GM12892 (cell line): ENCODE measurements at places on chromosomes 11 and 22.

DNA sequence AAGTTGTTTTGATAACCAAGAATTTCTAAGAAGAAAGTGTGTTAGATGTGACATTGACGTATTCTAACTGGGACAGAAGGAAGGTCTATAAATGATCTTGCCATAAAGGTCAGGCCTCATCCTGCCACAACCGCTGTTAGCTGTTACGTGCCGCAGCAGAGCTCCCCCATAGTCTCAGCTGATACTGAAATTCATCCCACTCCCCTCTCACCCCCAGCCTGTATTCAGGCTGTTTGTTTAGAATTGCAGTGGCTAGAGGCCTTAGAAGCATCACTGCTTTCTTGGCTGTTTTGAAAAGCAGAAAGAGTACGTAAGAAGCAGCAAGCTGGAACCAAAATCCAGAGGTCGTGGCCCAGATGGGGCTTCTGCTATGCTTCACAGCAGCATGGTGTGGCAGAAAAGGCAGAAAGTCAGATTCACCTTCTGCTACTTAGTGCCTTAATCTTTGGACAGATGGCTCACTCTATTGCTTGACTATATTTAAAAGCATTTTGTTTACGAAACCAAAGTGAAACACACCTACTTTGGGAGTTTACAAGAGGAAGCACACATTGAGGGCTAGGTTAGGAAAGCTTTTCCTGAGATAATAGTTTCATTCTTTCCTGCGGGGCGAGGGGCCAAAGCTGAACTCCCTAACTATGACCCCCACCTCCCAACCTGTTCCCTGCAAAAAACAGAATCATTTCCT lies 950 bp upstream of the LAYN start:
- DNase-seq, result no peak

GRCh38 chr22:45879552-45879949 lies 97.4 kb downstream of the WNT7B start:
- no peak for DNase-seq

GRCh38 chr22:41976961-41977566 lies 7.8 kb downstream of the SEPTIN3 start:
- DNase-seq, result no peak

- no peak for DNase-seq
Measured at GRCh38 chr11:16999116-16999515, 15.1 kb downstream of the PLEKHA7 start.

- no peak for DNase-seq
Measured at GRCh38 chr11:44774731-44775130, 48.0 kb downstream of the TSPAN18 start.

- DNase-seq, result no peak
Measured at GRCh38 chr22:50705851-50706351, 32.1 kb upstream of the ACR start.

GRCh38 chr11:58513747-58514367 lies 6.0 kb upstream of the OR5B21 start:
- DNase-seq, result no peak

DNA sequence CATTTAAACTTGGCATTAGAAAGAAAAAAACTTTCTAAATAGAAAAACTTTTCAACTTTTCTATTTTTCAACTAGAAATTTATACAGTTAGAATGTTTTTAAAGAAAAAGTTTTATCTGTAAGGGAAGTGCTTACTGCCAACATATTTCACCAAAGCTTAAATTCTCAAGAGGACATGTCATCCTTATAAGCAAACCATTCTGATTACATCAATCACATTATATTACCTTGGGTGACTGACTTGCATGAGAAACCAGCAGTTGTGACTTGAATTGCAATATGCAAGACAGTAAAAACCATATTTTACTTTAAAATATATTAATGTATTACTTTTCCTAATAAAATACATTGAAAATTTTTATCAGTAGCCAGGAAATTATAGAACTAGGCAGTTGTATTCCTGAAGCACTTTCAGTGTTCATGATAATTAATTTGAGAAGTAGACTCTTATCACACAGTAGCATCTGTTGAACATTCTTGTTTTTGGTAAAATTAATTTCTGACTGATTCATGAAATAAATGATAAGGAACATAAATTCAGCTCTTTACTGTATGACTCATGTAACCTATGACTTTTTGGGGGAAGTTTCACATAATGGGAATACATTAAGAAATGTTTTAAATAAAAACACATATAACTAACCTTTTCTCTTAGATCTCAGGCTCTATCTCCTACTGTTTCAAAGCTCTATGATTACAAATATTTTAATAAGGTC lies 345.0 kb upstream of the CCDC179 start:
- no peak for DNase-seq

DNA sequence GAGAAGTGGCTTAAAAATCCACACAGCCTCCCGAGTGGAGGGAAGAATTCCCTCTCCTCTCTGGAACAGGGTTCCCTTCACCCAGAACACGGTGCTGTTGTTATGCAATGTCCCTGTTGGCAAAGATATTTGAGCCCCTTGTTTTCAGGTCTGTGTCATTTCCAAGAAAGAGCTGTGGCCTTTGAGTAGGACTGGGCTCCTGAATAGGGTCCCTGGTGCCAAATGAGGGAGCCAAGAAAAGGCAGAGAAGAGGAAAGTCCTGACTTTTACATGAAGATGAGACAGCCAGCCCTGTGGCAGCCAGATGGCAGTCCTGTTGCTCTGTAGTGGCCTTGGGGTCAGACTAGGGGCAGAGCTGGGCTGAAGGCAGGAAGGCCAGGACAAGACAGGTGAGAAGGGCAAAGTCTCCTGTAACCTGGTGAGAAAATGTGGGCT lies 51.2 kb upstream of the ELF5 start:
- DNase-seq, result no peak

GRCh38 chr11:107792049-107792443 lies 66.5 kb downstream of the SLC35F2 start:
- no peak for DNase-seq

DNA sequence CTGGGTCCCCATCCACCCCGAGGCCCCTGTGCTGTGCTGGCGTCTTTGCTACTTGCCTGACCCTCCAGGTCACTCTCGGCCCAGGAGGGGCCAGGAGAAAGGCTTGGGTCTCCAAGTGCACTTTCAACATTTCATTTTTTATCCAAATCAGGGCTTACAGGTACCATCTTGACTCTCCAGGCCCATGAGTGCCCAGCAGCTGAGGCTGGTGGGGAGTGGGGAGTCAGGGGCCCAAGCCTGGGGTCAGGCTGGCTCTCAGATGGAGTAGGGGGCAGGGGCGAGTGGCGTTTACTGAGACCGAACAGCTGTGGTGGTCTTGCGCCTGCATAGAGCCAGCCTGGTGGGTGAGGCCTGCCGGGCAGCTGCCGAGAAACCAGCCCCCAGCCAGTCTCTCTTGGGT lies 61.6 kb downstream of the MPPED1 start:
- no peak for DNase-seq

DNA sequence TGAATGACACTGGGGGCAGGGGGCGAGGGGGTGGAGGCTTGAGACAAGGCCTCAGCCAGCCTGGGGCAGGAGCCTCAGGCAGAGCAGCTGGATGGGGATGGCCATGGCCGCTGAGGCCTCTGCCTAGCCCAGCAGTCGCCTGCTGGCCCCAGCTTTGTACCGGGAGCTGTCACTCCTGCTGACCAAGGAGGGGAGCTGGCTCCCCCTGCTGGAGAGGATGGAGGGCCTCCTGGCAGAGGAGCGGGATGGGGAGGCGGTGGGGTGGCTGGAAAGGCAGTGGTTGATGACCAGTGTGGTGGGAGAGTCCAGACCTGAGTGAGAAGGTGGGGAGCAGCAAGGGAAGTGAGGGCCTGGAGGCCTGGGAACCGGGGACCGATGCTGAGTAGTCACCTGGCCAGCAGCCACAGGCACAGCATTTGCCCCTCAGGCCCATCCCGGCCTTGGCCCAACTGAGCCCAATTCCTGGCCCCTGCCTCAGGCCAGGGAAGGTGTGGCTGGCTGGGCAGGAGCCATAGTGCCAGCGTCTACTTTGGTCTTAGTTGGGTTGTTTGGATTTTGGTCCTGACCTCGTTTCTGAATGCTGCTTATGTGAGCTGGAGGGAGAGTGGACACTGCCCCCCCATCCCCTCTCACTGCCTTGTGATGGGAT lies 6.0 kb upstream of the SUSD2 start:
- DNase-seq, result peak; percentile 72

GRCh38 chr11:70365544-70365927 lies 32.8 kb upstream of the CTTN start:
- DNase-seq, result no peak

DNA sequence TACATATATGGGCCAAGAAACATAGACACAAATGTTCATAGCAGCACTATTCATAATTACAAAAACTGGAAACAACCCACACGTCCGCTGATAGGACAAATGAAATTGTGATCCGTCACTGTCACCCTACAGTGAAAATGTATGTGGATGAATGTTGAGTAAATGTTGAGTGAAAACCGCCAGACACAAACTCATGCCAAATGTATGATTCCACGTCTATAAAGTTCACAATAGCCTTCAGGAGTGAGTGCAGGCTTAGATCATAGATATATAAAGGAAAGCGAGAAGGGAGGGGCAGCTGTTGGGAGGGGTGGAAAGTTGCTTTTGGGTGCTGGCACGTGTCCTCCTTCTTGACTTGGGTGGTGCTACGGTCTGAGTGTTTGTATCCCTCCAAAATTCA lies 33.6 kb downstream of the DBX1 start:
- no peak for DNase-seq

GRCh38 chr22:48428631-48429371 lies 1398.9 kb downstream of the BRD1 start:
- DNase-seq, result no peak

DNA sequence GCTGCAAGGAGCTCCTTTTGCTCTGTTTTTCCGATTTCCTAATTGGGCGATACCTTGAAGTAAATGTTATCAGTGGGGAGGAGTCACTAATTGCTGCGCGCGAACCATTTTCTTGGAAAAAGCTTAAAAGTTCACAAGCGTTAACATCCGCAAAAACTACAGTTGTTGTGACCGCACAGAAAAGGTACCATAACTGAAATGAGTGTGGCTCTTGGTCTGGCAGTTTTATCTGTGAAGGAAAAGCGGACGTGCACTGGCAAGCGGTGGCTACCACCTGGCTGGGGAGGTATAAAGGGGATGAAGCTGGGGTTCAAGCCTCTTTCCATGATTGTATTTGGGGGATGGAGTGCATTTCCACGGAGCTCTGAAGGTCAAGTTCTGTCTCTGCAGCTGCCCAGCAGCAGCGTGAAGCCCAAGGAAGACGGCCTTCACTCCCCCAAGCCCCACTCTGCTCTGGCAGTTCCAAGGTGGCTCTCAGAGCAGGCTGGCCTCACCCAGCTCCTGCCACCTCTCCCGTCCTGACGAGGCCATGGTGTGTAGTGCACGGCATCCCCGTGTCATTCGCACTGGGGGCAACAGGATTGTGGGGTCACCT lies 27.5 kb downstream of the MOV10L1 start:
- DNase-seq, result no peak

- DNase-seq, result no peak
Measured at GRCh38 chr11:103953797-103954486, 82.5 kb upstream of the DDI1 start.

DNA sequence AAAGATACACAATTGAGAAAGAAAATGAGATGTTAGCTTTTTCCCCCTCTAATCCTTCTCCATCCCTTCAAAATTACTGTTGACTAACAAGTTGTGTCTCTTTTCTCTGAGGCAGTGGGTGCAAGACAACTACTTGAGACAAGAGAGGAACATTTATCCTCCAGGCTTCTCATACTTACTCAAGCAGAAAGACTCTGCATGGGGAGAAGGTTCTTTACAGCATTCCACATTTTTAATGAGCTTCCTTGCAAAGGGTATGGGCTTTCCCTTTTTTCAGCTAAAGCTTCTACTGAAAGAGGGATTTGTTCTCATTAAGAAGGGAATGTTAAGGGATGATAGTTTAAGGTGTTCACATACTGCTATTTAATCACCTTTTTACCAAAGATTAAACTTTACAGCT lies 47.8 kb downstream of the PAX6 start:
- no peak for DNase-seq

DNA sequence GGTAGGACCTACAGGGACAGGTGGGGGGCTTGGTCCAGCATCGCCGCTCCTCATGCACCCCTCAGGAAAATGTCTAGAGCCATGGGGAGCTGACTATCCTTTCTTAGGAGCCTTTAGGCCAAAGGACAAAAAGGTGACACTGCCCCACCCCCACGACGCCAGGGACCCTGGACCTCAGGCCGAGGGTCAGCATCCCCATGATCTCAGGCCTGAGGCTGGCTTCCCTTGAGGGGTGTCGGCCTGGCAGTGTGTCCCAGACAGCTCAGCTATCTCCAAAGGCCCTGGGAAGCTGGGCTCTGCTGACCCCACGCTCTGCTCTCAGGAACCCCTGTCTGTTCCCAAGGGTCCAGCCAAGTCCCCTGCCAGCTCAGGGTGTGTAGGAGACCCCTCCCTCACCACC lies 16.3 kb downstream of the MRGPRG start:
- DNase-seq, result no peak

GRCh38 chr11:5966958-5967357 lies 1.3 kb downstream of the OR56A5 start:
- no peak for DNase-seq

DNA sequence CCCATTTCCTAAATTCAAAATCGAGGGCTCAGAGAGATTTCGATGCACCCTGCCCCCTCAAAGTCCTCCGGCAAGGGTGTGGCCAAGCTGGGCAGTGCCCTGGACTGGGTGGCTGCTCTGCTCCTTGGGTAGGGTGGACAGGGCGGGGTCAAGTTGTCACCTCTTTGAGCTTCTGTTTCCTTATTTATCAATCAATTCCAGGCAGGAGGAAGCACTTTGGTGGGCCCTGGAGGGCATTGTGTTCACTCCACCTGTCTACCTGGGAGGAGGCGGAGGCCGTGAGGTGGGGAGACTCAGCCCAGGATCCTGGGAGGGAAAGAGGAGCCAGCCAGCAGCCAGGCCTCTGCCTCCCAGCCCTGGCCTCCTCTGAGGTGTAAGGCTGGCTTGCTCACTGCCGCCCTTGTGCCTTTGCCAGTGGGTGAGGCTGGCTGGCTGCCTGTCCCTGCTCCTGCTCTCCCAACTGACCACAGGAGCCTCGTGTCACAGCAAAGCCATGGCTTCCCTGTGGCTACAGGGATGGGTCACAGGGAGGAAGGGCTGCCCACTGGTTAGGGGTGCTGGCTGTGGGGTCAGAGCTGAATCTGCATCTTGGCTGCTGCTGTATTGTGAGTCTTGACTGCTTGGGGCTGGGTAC lies 25.5 kb upstream of the SHISAL1 start:
- DNase-seq, result no peak
